ENCODE measurements at places on chromosomes 7 and 10. TPM values are rescaled to one million over a fixed set of nuclear protein-coding genes. Genes with fewer than 3 reads are reported as not detected.
A peak's percentile ranks its signal among the peaks of the same experiment; 100 is the strongest.

DNA sequence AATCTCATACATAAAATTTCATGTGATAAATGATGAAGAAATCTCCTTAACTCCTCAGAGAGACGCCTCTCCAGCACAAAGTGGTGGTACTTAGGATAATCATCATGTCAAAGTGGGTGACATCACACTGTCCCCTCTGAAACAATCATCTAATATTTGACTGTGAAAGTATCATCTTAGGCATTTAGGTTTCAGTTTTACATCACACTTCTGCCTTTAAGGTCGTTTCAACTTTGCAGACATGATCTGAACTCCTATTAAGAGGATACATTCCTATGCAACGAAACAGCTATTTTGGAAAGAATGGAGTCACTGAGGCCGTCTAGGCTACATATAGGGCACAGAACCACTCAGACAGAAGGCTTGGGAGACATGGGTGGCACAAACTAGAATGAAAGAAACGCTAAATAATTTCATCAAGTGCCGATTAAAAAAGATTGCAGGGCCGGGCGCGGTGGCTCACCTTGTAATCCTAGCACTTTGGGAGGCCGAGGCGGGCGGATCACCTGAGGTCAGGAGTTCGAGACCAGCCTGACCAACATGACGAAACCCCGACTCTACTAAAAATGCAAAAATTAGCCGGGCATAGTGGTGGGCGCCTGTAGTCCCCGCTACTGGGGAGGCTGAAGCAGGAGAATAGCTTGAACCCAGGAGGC, 2.0 kb downstream of the VOPP1 start:
- no peak for DNase-seq

DNA sequence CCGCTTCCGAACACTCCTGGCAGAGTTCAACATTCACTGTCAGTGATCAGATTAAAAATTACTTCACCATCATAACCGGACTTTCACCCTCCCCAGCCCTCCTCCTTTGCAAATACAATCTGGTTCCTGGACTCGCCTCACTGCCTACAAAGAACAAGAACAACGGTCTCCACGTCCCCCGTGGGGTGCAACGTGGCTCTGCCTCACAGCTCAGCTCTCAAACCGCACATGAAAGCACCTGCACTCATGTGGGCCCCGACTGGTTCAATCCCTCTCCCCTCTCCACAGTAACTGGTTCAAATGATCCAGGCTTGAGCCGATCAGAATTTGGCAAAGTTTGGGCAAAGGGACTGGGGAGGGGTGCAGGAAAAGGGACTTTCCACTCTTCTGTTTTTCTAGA, 21.0 kb downstream of the ASB13 start:
- DNase-seq: peak; percentile 79

TMEM225B gene
- total RNA-seq: 0.41 TPM

DNA sequence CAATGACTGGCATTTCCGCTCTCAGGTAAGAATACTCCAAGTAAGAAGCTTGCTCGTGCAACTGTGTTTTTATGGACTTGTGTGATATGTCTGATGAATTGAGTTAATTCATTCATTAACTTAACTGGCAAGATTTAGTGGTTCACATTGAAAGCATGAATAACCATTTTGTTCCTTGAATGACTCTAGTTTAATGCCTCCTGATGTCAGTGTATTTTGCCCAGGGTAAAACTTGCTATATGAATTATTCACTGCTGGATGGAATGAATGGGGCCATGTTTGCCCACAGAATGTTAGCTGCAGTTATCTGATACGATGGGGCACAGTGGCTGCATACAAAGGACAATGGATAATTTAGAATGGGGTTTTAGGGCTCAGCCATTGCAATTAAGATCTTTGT, 124.1 kb downstream of the ZNF365 start:
- no peak for DNase-seq

DNA sequence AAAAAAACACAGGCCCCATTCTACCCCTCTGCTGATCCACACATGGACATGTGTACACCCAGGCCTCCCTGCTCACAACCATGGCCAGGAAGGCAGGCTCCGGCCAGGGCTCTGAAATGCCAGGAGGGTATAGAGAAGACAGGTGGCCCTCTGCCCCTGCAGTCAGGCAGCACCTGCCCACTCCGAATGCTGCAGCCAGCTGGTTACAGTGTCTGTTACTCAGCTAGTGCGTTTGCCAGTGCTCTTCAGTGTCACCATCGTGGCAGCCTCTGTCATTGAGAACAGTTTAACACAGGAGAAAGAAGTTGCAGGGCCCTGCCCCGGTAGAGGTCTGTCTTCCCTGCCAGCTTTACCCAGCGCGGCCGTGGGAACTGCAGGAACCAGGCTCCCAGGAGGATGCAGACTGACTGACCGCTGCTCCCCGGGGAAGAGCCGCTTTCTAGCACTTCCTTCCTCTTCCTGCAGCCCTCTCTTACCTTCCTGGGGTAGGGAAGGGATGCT, 128.8 kb upstream of the FAM20C start:
- peak; percentile 64 for DNase-seq

PCGF6 gene
- total RNA-seq: 19.7 TPM

DNA sequence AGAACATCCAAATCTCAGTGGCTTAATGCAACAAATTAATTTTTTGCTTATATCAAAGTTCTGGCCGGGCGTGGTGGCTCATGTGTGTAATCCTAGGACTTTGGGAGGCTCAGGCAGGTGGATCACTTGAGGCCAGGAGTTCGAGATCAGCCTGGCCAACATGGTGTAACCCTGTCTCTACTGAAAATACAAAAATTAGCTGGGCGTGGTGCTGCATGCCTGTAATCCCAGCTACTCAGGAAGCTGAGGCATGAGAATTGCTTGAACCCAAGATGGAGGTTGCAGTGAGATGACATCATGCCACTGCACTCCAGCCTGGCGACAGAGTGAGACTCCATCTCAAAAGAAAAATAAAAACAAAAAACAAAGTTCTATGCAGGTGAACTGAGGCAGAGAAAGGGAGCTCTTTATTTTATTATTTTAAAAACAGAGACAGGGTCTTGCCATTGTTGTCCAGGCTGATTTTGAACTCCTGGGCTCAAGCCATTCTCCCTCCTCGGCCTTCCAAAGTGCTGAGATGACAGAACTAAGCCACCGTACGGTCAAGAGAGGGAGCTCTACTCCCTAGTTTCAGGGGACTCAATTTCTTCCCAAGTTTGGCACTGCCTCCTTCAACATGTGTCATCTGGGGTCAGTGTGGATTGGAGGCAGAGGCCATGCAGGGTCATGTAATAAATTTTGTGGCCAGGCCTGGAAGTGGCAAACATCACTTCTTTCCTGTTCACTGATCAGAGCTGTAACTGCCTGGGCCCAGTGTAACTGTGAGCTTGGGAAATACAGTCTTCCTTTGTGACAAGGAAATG, 2.4 kb downstream of the ADCK2 start:
- DNase-seq: peak; percentile 68
